ENCODE measurements at places on chromosomes 1 and 21. TPM values are rescaled to one million over a fixed set of nuclear protein-coding genes. Genes with fewer than 3 reads are reported as not detected.

The IFNLR1 gene
- total RNA-seq, result 3.5 TPM

The GBP7 gene
- total RNA-seq, result not detected

The OLFML3 gene
- total RNA-seq, result 16.0 TPM

The EEIG2 gene
- total RNA-seq, result 12.2 TPM

The COP1 gene
- 71.3 TPM for total RNA-seq

The DDR2 gene
- total RNA-seq, result 1.4 TPM

The NEGR1 gene
- 0.28 TPM for total RNA-seq

The CLDN17 gene
- not detected for total RNA-seq

The HSD3B2 gene
- 0.42 TPM for total RNA-seq

The SEMA4A gene
- 8.6 TPM for total RNA-seq

The CDK18 gene
- total RNA-seq, result 42.0 TPM

Data from cardiac muscle cell (in vitro differentiated cells and primary cell).